ENCODE measurements at places on chromosomes 7 and 10.

DNA sequence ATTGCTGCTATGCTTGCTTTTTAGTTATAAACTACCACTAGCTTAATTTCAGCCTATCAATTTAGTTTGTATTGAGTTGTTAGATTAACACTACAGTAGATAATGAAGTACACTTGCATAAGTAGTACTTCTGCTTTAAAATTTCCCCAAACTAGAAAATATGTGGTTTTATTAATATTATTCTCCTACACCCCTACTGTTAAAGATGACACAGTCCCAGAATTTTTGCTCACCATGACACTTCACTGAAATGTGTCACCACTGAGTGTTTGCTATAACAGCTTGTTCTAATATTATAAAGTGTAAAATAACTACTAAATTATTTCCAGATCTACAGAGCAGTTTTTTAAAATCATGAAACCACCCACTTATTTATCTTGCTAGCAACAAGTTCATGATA is 31.6 kb downstream of the RHEB start:
- no peak for DNase-seq

DNA sequence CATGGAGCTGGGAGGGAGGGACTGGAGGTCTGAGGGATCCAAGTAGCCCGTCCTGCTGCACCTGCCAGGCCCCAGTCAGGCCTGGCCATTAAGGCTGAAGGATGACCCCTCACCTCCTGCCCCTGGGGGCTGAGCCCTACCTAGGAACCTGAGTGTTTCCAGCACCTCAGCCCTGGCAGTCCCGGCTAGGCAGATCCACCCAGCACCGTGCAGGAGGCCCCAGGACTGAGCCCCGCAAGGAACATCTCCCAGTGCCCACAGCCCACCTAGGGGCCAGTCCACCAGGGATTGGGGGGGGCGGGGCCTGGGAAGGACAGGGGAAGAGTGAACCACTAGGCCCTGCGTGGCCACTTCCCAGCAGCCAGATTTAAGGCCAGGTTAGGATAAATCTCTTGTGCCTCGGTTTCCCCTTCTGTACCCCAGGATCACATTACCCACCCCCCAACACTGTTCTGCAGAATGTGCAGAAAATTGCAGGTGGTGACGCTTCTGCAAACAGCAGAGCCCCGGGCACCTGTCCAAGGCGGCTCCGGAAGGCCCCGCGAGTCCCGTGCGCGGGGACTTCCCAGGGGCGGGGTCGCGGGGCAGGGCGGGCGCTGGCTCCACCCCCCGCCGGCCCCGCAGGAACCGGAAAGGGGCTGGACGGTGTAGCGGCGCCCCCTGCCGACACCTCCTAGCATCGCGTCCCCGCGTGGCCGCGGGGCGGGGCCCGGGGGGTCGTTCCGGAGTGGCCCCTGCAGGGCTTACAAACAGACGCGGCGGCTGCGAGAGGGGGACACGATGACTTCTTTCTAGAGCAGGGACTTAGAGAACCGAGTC is 55.9 kb downstream of the PWWP2B start:
- DNase-seq, result peak; percentile 91

- no peak for DNase-seq
Measured at GRCh38 chr7:102942181-102942866, 29.5 kb downstream of the LRRC17 start.

GRCh38 chr7:1695800-1696454 is 25.9 kb downstream of the ELFN1 start:
- DNase-seq, result no peak

- DNase-seq, result no peak
Measured at GRCh38 chr7:57367171-57367570, 82.8 kb upstream of the ZNF716 start.

- no peak for DNase-seq
Measured at GRCh38 chr10:79417731-79418130, 27.7 kb downstream of the ZCCHC24 start.

DNA sequence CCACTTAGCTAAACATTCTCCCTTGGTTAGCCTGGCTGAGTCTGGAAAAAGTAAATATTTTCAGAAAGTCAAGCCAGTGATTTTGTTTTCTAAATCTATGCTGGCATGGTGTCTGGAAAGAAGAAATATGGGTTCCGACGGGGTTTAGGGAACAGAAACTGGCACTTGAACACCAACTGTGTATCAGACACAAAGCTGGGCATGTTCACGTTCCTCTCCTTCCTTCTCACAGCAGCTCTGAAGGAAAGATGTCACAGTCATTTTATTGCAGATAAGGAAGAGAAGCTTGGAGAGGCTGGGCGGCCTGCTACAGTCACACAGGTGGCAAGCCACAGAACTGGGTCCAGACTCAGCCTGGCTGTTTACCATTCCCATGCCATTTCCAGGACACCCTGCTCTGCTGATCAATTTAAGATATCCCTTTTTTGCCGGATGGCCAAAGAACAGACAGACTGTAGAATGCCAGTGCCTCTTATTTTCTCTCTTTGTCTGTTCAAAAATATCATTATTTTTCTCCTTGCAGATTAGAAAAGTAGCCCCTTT is 118.8 kb downstream of the HERPUD2 start:
- no peak for DNase-seq

GRCh38 chr7:38699471-38699870 is 68.3 kb upstream of the AMPH start:
- no peak for DNase-seq
